ENCODE measurements at places on chromosomes 6 and 20.

- DNase-seq: no peak
Observed at GRCh38 chr20:33158637-33159385, 9.1 kb upstream of the BPIFA2 start.

GRCh38 chr20:62186096-62186426 lies 3.2 kb downstream of the MTG2 start:
- no peak for DNase-seq

- peak; percentile 46 for DNase-seq
Observed at GRCh38 chr6:135411339-135411738, 86.2 kb downstream of the AHI1 start.

DNA sequence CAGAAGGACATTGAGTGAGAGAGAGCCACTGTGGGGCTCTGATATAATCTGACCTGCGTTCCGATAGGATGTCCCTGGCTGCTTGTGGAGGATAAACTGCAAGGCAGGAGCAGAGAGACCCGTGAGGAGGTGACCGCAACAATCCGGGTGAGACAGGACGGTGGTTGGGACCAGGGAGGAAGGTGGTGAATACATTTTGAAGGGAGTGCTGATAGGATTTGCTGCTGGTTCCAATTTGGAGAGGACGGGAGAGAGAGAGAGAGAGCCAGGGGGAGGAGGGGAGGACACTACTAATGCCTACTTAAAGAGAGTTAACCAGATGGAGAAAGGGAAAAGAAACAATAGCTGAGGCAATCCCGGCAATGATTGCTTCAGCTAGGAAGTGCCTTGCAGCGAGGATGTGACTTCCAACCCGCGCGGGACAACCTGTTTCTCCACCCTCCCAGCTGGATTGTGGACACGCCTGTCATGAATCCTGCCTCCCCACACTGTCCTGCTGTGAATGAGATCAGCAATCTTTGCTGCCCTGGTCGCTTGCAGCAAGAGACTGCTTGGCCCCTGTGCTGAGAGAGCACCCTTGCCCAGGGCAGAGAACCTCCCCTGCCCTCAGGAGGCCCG lies 199.0 kb upstream of the KCNG1 start:
- peak; percentile 24 for DNase-seq

GRCh38 chr6:2970753-2971419 lies 481 bp downstream of the SERPINB6 start:
- DNase-seq: peak; percentile 54

DNA sequence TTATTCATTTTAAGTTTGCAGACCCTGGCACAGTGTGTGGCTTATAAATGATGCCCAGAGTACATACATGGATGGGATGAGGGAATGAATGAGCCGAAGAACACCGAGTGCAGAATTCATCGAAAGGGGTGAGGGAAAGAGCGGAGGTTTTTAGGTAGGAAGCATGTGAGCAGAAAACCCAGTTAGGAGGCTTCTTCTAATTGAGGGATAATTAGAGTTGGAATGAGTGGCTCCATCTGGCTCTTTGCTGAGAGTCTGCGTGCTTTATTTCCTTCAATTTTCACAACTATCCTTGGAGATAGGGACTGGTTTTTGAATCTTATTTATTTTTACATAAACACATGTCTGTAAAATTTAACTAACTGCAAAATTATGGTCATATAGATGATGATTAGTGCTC lies 150.7 kb downstream of the DOK5 start:
- DNase-seq: no peak

- DNase-seq: no peak
Observed at GRCh38 chr20:40753472-40753871, 64.4 kb upstream of the MAFB start.

- DNase-seq: no peak
Observed at GRCh38 chr6:85401186-85402021, 48.5 kb upstream of the NT5E start.

GRCh38 chr6:147345902-147346301 lies 141.7 kb downstream of the STXBP5 start:
- DNase-seq: no peak

DNA sequence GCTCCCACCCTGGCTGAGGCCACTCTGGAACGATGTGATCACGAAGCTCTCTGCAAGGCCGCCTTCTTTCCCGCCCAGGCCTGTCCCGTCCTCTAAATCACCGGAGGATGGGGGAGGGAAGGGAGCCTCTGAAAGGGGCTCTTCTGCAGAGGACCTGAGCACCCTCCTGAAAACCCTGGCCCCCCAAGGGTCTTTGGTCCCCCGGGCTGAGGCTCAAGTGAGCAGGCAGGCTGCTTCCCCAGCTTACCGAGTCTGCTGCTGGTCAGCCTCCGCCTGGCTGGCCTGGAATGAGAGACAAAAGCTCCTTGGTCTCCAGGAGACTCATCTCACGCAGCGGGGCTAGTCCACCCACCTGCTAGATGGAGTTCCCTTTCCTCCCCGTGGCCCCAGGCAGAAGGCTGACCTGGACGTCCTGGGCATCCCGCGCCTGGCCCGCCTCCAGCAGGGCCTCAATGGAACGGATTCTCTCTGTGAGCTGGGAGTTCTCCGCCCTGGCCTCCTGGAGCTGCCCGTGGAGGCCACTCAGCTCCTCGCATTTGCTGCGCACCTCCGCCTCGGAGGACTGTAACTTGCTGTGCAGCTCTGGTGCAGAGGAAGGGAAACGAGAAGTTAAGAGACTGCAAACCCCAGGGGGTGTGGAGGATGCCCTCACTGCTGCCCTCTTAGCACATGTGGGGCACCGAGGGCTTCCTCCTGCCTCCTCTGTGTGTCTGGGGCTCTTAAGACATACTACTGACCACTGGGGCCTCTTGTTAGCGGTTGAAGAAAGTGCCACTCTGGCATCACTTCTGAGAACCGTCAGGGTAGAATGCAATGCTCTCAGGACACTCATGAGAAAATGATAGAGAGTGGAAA lies 54.7 kb downstream of the RRBP1 start:
- no peak for DNase-seq

GRCh38 chr6:105874835-105875626 lies 211.1 kb upstream of the PRDM1 start:
- no peak for DNase-seq

GRCh38 chr6:56244089-56244488 lies 3.3 kb downstream of the COL21A1 start:
- DNase-seq: no peak

- no peak for DNase-seq
Observed at GRCh38 chr6:48016020-48016755, 94.8 kb downstream of the PTCHD4 start.

GRCh38 chr20:8795404-8795803 lies 273.5 kb upstream of the PLCB4 start:
- no peak for DNase-seq

GRCh38 chr6:33116841-33117711 lies 41.3 kb downstream of the HLA-DPB1 start:
- no peak for DNase-seq

DNA sequence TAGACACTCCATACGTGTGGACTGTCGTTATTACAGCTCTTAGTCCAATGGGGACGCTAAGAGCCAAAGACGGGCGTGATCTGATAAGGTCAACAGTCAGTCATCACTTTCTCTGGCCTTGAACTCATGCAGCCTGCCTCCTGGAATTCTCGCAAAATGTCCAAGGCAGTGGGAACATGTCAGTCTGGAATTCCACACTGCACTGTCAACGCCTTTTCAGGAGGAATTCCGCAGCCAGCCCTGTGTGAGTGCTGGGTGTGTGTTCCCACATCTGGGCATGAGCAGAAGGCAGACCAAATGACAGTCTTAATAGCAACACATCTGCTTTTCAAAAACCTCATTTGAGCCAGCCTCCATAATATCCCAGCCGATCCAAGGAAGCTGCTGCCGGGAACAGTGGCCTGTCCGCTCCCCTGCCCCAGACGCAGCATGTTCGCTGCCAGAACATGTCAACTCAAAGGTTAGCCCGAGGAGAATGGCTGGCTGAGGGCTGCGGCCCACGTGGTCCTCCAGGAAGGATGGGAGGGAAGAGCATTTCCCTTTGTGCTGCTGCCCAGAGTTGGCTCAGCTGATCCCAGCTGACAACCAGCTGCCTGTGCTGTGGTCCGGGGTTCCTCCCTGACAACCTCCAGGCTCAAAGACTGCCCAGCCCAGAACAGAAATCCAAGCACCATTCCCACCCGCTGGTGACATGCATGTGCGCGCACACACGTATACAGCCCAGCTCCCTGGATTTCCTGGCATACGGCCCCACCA lies 103.1 kb downstream of the SULF2 start:
- no peak for DNase-seq

DNA sequence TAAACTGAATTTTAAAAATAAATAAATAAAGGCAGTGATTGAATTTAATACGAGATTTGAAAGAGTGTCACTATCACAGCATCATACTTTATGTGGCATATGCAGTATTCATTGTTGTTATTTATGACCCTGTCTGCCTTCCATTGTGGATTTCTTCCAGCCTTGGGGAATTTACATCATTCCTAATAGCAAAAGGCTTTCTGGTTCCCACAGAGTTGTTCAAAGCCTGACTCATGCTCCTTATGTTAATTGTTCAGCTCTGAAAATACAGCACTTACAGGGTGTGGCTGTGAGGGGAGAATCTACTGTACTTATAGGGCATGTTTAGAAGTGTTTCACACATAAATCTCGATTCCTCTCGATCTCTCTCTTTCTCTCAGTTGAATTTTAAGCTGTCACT lies 54.4 kb downstream of the JAG1 start:
- DNase-seq: no peak

DNA sequence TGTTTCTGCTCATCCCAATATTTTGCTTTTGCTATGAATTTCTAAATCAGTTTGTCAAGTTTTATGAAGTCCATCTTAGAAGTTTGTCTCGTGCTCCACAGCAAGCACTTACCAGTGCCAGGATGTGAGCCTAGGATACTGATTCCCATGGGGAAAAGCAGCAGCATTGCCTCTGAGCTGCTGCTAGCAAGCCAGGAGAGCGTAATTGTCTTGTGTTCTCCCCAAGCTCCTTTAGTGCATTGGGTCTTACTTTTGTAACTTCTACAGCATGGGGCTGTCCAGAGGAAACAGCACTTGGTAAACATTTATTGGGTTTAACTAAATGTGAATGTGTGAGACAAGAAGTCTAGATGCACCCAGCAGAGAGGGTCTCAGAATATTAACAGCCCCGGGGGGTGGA lies 76.1 kb downstream of the RNF182 start:
- DNase-seq: no peak

GRCh38 chr6:13558718-13559117 lies 15.7 kb upstream of the SIRT5 start:
- no peak for DNase-seq

DNA sequence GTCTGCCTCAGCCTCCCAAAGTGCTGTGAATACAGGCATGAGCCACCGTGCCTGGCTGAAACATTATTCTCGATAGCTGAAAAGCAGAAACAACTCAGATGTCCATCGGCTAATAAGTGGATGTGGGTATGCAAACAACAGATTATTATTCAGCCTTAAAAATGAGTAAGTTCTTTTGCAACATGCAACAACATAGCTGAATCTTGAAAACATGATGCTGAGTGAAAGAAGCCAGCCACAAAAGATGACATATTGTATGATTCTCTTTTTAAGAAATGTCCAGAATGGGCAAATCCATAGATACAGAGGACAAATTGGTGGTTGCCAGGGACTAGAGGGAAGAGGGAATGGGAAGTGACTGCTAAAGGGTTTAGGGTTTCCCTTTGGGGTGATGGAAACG lies 61.7 kb downstream of the RIOK1 start:
- DNase-seq: no peak
